ENCODE measurements at places on chromosomes 3 and 15.

DNA sequence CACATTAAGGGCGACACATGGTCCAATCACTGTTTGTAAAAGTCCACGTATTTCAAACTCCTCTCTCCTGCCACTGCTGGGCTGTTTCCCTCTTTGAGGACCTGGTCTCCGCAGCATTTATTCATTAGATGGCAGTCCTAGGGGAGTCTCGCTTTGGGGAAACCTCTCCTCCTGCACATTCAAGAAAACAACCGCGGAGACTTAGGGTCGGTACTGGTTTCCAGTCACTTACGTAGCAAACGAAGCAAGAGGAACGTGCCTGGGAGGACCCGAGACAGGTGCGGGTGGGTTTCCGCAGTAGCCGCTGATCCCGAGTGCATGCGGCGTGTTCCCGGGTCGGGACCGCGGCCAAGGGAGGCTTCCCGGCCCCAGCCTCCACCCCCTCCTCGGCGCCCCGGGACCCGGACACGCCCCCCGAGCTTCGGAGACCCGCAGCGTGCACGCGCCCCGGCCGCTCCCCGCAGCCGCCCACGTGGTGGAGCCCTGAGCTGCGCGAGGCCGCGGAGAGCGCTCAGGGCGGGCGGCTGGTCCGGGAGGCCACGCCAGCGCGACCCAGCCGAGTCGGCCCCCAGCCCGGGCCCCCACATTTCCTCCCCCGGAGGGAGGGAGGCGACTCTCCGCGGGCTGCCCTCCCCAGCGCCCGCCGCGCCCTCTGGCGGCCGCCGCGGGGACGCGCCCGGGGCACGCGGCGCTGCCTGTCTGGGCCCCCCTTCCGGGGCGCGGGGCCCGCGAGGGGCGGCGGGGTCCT lies 1.1 kb upstream of the IGF1R start:
- no peak for DNase-seq

GRCh38 chr3:33716227-33716626 lies 1.8 kb downstream of the CLASP2 start:
- DNase-seq, result no peak

DNA sequence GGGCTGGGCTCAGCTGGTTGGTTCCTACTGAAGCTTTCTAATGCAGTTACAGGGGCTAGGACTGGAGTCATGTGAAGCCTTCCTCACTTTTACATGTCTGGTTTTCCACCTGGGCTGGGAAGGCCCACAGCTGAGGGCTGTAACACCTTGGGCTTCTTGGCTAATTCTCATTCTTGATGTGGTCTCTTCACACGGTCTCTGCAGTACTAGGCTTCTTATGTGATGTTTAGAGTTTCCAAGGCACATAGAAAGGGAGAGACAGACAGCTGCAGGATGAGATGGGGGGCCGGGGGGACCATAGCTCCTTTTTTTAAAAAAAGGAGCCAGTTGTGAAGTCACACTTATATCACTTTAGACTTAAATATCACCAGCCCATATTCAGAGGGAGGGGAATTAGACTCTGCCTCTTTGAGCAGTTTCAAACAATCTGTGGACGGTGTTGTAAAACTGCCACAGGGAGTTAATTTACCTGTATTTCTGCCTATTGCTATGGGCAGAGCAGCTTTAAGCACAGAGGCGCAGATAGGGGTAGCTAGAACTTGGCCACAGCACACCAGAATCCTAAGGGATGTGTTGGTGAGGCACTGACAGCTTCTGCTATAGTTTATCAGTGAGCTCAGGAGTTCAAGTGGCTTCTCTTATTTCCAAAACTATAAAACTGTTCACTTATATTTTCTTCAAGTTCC lies 46.7 kb downstream of the NKIRAS1 start:
- DNase-seq, result no peak

GRCh38 chr3:114011059-114011797 lies 45.1 kb downstream of the CCDC191 start:
- DNase-seq, result no peak
